ENCODE measurements at places on chromosomes 2 and 18. TPM values are rescaled to one million over a fixed set of nuclear protein-coding genes. Genes with fewer than 3 reads are reported as not detected.

GRCh38 chr2:101461381-101461780 is 13.5 kb downstream of the RFX8 start:
- H3K27ac ChIP-seq: no peak overlapping the region
- no peaks in the 10 kb centered on the region for H3K4me1 ChIP-seq
- H3K27me3 ChIP-seq: no peaks in the 10 kb centered on the region
- H3K4me3 ChIP-seq: no peak overlapping the region

DNA sequence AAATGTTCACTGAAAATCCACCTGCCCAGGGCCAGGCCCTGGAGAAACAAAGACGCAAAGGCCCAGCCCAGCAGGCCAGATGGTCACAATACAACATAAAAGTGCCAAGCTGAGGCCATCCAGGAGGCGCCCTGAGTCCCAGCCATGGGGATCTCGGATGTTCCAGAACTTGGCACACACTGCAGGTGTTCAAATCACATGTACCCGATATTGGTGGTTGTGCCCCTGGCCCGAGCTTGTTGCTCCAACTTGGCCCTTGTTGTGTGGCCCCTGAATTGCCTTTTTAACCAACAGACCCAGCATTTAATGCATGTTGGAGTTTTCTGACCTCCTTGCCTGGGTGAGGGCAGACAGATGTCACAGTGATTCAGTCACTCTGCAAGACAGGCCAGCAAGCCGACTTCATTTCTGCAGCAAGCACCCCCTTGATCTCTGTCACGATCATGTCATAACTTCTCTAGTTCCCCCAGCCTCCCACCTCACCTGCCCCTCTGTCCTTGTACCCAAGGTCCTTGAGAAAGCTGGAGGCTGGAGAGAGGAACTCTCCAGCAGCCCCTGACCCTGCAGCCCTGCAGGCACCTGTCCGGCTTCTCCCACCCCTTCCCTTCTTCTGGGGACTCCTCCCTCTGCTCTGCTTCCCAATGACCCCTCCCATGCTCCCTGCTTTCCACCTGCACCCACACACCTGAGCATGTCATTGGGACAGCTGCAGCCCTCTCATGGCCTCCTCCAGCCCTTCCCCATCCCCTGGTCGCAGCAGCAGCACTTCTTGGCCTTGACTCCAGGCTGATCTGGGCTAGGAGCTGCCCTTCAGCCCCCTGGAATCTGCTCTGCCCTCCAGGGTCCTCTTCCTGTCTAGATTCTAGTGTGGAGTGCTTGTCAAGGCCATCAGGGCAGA is 9.1 kb downstream of the NGEF start:
- H3K4me3 ChIP-seq: no peak overlapping the region
- no peak overlapping the region for H3K27ac ChIP-seq
- DNase-seq: no peak
- no peaks in the 10 kb centered on the region for H3K27me3 ChIP-seq
- H3K4me1 ChIP-seq: no peaks in the 10 kb centered on the region

DNA sequence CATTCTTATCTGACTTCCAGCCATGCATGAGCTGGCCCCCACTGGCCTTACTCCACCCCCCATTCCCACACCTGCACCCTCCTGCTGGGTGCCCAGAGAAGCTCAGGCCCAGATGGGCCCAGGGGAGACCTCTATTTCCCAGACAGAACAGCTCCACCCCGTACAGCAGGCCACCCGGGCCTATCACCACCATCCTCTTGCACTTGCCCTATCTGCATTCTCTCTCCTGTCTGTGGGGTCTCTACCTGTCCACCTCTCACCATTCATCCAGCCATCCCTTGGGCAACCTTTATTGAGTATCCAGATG is 25.3 kb upstream of the TNS1 start:
- no peaks in the 10 kb centered on the region for H3K27me3 ChIP-seq
- H3K4me3 ChIP-seq: no peak overlapping the region
- no peaks in the 10 kb centered on the region for H3K36me3 ChIP-seq

FEV gene
- 2.9 TPM for total RNA-seq

CMPK2 gene
- 3.6 TPM for total RNA-seq

GRCh38 chr2:20132990-20133535 is 81.6 kb upstream of the LAPTM4A start:
- H3K36me3 ChIP-seq: no peaks in the 10 kb centered on the region
- H3K27me3 ChIP-seq: no peaks in the 10 kb centered on the region
- no peak overlapping the region for H3K4me3 ChIP-seq
- H3K27ac ChIP-seq: no peak overlapping the region
- no peak for DNase-seq

PLA2R1 gene
- 6.7 TPM for total RNA-seq

- peak overlapping the region; percentile 87 for H3K4me3 ChIP-seq
- no peaks in the 10 kb centered on the region for H3K27me3 ChIP-seq
- peaks cover 12% of the 10 kb centered on the region for H3K4me1 ChIP-seq
- no peaks in the 10 kb centered on the region for H3K36me3 ChIP-seq
- peak; percentile 75 for DNase-seq
Measured at GRCh38 chr18:75208155-75208835, 644 bp downstream of the PTGR3 start.

GRCh38 chr2:242011991-242012764 is 142.6 kb downstream of the RTP5 start:
- no peak for DNase-seq
- H3K36me3 ChIP-seq: no peaks in the 10 kb centered on the region
- H3K27me3 ChIP-seq: no peaks in the 10 kb centered on the region

GRCh38 chr2:215384710-215385109 is 51.2 kb downstream of the FN1 start:
- no peaks in the 10 kb centered on the region for H3K27me3 ChIP-seq
- DNase-seq: no peak
- H3K4me1 ChIP-seq: no peaks in the 10 kb centered on the region

DNA sequence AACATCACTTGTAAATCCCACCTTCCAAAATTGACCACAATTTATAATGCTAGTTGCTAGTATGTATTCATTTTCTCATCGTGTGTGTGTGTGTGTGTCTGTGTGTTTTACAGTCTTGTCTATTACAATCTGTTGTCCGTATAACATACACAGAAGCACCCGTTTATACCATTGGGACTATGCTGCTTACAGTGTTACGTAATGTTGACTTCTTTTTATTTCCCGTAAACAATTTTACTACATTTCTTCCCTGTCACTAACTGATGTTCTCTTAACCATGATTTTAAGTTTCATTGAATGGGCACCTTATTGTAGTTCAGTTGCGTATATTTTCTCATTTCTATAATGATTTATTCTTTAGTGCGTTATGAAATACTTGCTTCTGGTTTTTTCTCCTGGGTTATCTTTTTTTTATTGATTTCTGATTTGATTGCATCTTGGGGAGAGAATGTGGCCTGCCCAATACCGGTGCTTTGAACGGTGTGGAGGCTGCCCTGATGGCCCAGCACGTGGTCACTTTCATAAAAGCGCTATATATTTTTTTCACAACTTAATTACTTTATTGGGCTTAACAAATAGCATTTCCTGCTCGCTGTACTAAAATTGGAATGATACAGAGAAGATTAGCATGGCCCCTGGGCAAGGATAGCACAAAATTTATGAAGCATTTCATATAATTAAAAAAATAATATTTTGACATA is 14.5 kb upstream of the ASB1 start:
- H3K27ac ChIP-seq: no peak overlapping the region
- H3K36me3 ChIP-seq: no peaks in the 10 kb centered on the region
- no peak overlapping the region for H3K4me3 ChIP-seq
- DNase-seq: no peak
- H3K4me1 ChIP-seq: no peaks in the 10 kb centered on the region

DNA sequence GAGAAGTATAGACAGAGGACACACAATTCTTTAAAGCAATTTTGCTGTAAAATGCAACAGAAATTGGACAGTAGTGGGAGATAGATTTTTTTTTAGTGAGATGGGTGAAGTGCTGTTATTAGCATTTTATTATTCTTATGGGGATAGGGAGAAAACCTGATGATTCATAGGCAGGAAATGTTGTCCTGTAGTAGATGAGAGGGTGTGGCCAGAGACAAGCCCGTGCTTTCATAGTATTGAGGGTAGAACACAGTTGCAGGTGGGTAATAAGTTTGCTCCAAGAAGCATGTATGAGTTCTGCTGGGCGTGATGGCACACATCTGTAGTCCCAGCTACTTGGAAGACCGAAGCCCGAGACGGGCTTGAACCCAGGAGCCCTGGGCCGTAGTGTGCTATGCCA is 128.3 kb upstream of the ARHGAP28 start:
- no peaks in the 10 kb centered on the region for H3K36me3 ChIP-seq
- no peak overlapping the region for H3K4me3 ChIP-seq
- H3K4me1 ChIP-seq: no peaks in the 10 kb centered on the region
- no peak overlapping the region for H3K27ac ChIP-seq

DNA sequence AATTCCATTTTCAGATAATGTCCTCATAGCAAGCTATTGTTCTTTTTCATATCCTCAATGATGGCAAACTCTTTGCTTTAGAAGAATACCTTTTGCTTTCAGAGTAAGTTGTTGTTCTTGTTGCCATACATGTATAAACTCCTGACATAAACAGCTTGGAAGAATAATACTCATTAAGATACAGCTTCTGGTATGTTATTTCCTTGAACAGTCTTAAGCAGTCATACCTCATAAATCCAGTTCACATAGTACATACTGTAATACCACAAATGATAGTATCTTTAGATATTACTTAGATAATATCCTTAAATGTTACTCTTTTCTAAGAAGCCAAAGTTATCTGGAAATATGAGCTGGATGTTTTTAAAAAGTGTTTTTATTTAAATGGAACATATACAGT is 23.2 kb downstream of the METTL8 start:
- H3K36me3 ChIP-seq: no peaks in the 10 kb centered on the region
- H3K4me3 ChIP-seq: no peak overlapping the region
- no peak for DNase-seq
- no peak overlapping the region for H3K27ac ChIP-seq
- no peaks in the 10 kb centered on the region for H3K4me1 ChIP-seq

HOXD12 gene
- total RNA-seq: not detected

GRCh38 chr2:53130441-53130943 is 637.1 kb upstream of the CHAC2 start:
- no peak for DNase-seq
- H3K27ac ChIP-seq: no peak overlapping the region
- H3K4me1 ChIP-seq: no peaks in the 10 kb centered on the region
- H3K27me3 ChIP-seq: no peaks in the 10 kb centered on the region
- no peak overlapping the region for H3K4me3 ChIP-seq

GRCh38 chr18:74331404-74331803 is 15.8 kb downstream of the C18orf63 start:
- H3K4me3 ChIP-seq: no peak overlapping the region
- no peak overlapping the region for H3K27ac ChIP-seq
- no peaks in the 10 kb centered on the region for H3K4me1 ChIP-seq
- DNase-seq: no peak

- H3K4me3 ChIP-seq: no peak overlapping the region
- no peak overlapping the region for H3K27ac ChIP-seq
- no peak for DNase-seq
- H3K27me3 ChIP-seq: no peaks in the 10 kb centered on the region
- no peaks in the 10 kb centered on the region for H3K4me1 ChIP-seq
Measured at GRCh38 chr2:226578879-226579278, 220.7 kb downstream of the IRS1 start.

DNA sequence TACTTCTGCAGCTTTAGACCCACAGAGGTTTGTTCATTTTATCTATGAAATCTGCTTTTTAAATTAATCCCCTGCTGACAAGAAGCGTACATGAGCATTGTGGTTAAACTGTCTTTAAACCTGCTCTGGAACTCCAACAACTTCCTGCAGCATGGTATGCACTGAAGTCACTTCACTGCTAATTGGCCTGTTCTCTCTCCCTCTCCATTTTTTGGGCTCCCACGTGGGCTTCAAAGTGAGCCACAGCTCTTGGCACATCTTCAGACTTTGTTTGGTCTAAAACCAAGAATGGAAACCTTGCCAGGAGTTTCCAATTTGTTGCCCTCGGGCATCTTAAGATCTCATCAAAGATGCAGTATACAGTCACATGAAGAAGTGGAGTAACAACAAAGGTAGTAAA is 311.4 kb downstream of the LRRTM1 start:
- no peaks in the 10 kb centered on the region for H3K27me3 ChIP-seq
- H3K4me3 ChIP-seq: no peak overlapping the region
- H3K27ac ChIP-seq: no peak overlapping the region
- no peaks in the 10 kb centered on the region for H3K36me3 ChIP-seq

DNA sequence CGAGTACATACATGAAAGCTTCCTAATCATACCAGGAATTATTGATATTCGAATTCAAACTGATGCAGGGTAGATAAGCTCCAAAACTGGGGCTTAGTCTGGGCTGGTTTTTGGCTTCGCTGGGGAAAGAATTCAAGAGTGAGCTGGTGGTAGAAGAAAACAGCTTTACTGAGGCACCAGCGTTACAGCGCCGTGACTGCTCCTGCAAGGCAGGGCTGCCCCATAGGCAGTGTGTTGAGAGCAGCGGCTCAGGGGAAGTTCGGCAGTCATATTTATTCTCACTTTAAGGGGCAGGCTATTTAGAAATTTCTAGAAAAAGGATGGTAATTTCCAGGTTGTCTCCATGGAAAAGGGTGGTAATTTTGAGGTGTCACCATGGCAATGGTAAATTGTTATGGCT is 292.6 kb upstream of the TCF4 start:
- H3K4me3 ChIP-seq: no peak overlapping the region
- no peaks in the 10 kb centered on the region for H3K36me3 ChIP-seq
- DNase-seq: no peak
- H3K27me3 ChIP-seq: no peaks in the 10 kb centered on the region
- no peak overlapping the region for H3K27ac ChIP-seq
- H3K4me1 ChIP-seq: no peaks in the 10 kb centered on the region

Data from colonic mucosa (tissue), 4 donors.